ENCODE measurements at places on chromosomes 12 and 14. TPM values are rescaled to one million over a fixed set of nuclear protein-coding genes. Genes with fewer than 3 reads are reported as not detected.

The B4GALNT1 gene
- total RNA-seq: 25.5 TPM

The SYNDIG1L gene
- total RNA-seq: not detected

The CRIP1 gene
- 6.9 TPM for total RNA-seq

The CCDC38 gene
- total RNA-seq: not detected

DNA sequence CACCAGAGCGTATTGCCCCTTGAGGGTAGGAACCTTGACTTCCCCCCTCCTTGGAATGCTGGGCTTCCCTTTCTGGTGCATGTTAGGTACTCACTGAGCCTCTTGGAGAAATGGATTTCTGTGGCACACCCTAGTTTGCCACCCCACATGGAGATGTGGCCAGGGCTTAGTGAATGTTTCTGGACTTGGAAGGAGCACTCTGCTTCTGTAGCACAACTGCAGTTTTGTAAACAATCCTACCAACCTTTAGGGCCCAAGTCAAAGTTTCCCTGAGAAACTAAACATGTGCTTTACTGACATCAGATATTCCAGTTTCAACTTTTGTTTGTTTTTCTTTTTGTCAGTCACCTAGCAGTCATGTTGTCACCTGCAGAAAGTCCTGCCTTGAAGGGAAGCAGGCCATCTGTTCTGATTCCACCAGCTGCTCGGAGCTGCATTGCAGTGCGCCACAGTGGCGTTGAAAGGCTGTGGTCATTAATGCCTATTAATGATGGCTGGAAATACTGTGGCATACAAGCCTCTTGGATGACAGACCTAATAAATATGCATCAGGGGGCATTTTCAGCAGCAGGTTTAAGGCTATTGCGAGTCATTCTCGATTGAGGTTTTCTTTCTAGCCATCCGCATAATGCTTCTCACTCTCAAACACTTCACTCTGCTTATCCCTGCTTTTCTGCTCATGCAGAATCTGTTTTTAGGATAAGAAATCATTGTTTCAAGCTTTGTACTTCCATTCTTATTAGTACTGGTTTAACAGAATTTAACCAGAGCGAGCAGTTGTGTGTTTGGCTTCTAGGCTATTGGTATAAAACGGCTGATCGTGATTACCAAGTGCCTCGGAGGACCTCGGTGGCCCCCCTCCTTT is 7.8 kb downstream of the PELI2 start:
- H3K27ac ChIP-seq: no peak overlapping the region
- H3K4me3 ChIP-seq: no peak overlapping the region
- no peaks in the 10 kb centered on the region for H3K36me3 ChIP-seq
- H3K27me3 ChIP-seq: no peaks in the 10 kb centered on the region
- H3K4me1 ChIP-seq: peaks cover 9% of the 10 kb centered on the region

GRCh38 chr12:58787021-58787760 is 133.1 kb downstream of the LRIG3 start:
- no peak overlapping the region for H3K27ac ChIP-seq
- H3K4me1 ChIP-seq: no peaks in the 10 kb centered on the region
- H3K36me3 ChIP-seq: no peaks in the 10 kb centered on the region
- DNase-seq: no peak
- no peaks in the 10 kb centered on the region for H3K27me3 ChIP-seq

DNA sequence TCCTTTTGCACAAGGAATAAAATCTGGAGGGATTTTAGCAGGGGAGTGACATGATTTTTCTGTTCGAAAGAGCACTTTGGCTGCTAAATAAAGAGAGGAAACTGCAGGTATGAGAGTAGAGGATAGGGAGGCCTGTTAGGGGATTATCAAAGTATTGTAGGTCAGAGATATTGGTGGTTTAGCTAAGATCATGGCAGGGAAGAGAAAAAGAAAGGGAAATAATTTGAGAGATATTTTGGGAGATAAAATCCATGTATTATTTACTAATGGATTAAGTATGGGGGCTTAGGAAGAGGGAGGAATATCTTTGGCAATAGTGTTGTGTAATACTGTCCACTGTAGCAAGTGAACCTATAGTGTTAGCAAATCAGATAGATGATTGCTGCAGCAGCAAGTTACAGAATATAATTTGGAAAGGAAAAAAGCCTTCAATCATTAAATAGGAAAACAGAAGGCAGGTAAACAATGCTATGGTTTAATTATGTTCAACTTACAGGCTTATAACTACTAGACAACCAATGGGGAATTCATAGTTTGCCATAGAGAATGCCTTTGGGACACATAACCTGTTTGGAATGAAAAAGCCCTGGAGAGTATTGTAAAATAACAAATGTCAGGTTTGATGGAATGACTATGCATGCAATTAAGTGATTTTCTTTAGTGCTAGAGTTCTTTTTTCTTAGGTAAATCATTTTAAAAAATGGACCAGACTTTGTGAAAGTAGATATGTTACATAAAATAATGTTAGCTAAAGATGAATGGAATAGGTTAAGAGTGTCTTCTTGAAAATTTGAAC is 50.5 kb downstream of the ADIPOR2 start:
- H3K27me3 ChIP-seq: no peaks in the 10 kb centered on the region
- no peaks in the 10 kb centered on the region for H3K36me3 ChIP-seq
- peak overlapping the region; percentile 76 for H3K27ac ChIP-seq
- no peak for DNase-seq
- H3K4me3 ChIP-seq: no peak overlapping the region

DNA sequence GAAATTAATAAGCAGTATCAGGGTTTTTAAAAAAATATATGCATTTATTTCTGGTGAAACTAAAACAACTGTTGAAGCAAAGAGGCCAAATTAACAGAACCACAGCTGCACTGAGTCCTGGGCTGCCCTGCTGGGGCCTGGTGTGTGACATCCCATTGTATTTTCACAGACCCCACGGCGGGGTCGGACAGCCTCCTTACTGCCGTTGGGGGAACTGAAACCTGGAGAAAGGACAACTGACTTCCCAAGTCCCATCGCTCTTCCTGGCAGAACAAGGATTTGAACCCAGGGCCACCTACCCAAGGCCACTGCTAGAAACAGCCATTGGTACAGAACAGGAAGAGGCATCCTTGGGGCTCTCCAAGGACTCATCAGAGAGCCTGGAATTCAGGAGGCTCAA is 114.8 kb upstream of the SFSWAP start:
- H3K36me3 ChIP-seq: no peaks in the 10 kb centered on the region
- H3K4me1 ChIP-seq: no peaks in the 10 kb centered on the region
- DNase-seq: no peak
- no peak overlapping the region for H3K4me3 ChIP-seq

GRCh38 chr12:100899301-100899700 is 104.7 kb downstream of the ANO4 start:
- no peaks in the 10 kb centered on the region for H3K27me3 ChIP-seq
- no peak overlapping the region for H3K4me3 ChIP-seq
- no peaks in the 10 kb centered on the region for H3K4me1 ChIP-seq

DNA sequence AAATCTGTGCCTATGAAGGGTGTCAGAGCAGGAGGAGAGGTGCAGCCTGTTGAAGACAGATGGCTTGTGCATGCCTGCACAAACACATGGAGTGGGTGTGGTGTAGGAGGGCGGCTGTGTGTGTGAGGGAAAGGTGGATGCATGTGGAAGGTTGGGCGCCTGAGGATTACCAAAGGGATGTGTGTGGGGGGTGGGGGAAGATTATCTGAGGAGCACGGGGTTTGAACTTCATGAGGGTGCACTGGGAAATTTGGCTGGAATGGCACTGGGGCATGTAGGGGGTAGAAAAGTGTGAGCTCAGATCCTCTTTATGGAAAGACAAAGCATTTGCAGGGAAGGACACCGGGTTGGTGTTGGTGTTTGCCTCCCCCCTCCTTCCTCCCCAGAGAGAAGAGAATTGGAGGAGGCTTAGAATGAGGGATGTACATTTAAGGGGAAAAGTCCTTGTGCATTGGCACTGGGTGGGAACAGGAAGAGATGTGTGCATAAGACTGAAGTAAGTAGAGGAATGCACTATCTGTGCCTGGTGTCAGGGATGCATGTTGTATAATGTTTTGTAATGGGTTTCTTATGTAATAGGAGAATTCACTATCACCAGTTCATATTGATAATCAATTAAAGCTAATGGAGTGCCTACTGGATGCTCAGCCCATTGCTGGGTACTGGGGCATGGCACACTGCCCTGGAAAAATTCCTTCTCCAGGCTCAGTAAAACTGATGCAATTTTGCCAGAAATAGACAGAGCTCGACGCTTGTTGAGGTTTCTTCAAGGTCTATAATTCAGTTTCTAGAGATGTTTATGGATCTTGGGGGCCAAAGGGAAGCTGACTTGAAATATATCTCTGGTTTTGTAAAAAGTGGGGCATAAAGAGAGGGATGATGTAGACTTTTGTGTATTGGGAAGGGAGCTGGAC is 3.0 kb downstream of the NTF3 start:
- H3K27me3 ChIP-seq: peaks cover 2% of the 10 kb centered on the region
- no peak overlapping the region for H3K27ac ChIP-seq
- DNase-seq: no peak
- no peak overlapping the region for H3K4me3 ChIP-seq

- H3K27ac ChIP-seq: peak overlapping the region; percentile 93
- peaks cover 7% of the 10 kb centered on the region for H3K36me3 ChIP-seq
- H3K4me3 ChIP-seq: peak overlapping the region; percentile 97
- H3K27me3 ChIP-seq: no peaks in the 10 kb centered on the region
- H3K4me1 ChIP-seq: peaks cover 30% of the 10 kb centered on the region
Observed at GRCh38 chr12:76084863-76085519, 506 bp upstream of the NAP1L1 start.

DNA sequence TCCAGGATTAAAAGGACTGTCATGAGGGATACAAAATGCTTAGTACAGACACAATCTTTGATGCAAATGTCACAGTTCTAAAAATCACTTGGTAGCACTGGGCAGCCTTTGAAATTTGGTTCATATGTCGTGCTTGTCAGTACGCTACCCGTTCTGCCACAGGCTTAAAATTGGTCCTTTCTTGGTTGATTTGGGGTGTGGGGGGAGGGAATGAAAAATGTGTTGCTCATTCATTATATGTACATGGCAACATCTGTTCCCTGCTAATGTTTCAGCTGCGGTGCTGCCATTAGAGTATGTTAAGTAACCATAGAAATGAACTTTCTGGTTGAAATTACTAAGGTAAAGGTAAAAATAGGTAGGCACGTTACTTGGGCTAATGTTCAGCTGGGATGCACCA is 155.4 kb upstream of the ARHGAP5 start:
- no peaks in the 10 kb centered on the region for H3K27me3 ChIP-seq
- H3K4me1 ChIP-seq: peaks cover 11% of the 10 kb centered on the region
- H3K36me3 ChIP-seq: no peaks in the 10 kb centered on the region
- no peak overlapping the region for H3K27ac ChIP-seq

GRCh38 chr14:97028382-97028781 is 231.2 kb downstream of the VRK1 start:
- no peak overlapping the region for H3K27ac ChIP-seq
- no peaks in the 10 kb centered on the region for H3K4me1 ChIP-seq
- H3K4me3 ChIP-seq: no peak overlapping the region

DNA sequence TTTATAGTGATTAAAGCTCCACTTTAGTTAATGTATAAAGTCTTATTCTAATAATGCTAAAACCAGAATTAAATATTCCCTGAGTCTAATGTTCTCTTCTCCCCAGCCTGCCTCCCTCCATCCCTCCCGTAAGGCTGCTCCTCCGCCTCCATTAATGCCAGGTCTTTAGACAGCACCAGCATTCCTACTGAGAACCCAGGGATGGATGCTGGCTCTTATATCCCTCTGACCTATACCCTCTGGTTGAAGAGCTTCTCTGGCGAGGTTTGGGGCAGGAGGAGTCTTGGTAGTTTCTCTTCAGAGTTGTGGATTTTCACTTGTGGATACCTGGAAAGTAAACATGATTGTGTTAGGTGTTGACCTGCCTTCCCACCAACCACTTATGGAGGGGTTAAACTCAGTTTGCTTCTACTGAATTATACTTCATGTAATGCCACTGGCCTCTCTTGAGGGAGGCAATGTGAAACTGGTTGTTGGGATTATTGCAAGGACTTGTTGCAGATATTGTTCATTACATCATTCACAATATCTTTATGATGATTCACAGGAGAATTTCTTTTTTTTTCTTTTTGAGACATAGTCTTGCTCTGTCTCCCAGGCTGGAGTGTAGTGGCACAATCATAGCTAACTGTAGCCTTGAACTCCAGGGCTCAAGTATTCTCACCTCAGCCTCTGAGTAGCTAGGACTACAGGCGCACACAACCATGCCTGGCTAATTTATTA is 11.1 kb upstream of the SMAGP start:
- H3K27me3 ChIP-seq: no peaks in the 10 kb centered on the region
- DNase-seq: no peak
- no peaks in the 10 kb centered on the region for H3K36me3 ChIP-seq

DNA sequence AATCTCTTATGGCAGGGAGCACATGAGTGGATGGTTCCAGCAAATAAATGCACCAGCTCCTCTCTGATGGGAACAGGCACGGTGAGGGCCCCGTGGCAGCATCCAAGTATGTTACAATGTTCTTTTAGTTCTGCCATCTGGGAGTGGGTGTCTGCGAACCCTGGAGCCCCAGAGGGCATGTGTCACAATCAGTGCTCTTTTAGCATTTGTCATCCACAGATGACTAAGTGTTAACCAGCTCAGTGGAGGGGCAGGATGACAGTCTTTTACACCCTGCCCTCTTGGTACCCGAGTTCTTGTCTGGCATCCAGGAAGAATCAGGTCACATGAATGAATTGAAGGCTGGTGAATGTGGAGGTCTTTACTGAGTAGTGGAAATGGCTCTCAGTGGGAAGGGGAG is 560.4 kb upstream of the FLRT2 start:
- DNase-seq: no peak
- no peak overlapping the region for H3K27ac ChIP-seq
- no peak overlapping the region for H3K4me3 ChIP-seq
- H3K4me1 ChIP-seq: no peaks in the 10 kb centered on the region
- H3K27me3 ChIP-seq: no peaks in the 10 kb centered on the region
- H3K36me3 ChIP-seq: no peaks in the 10 kb centered on the region

- H3K27ac ChIP-seq: no peak overlapping the region
- no peak overlapping the region for H3K4me3 ChIP-seq
- H3K27me3 ChIP-seq: no peaks in the 10 kb centered on the region
- DNase-seq: no peak
- no peaks in the 10 kb centered on the region for H3K4me1 ChIP-seq
- no peaks in the 10 kb centered on the region for H3K36me3 ChIP-seq
Observed at GRCh38 chr12:132236129-132236929, 92.1 kb downstream of the NOC4L start.

- no peaks in the 10 kb centered on the region for H3K27me3 ChIP-seq
- H3K27ac ChIP-seq: no peak overlapping the region
- no peak overlapping the region for H3K4me3 ChIP-seq
- no peak for DNase-seq
- H3K36me3 ChIP-seq: no peaks in the 10 kb centered on the region
Observed at GRCh38 chr12:13124656-13125505, 21.4 kb upstream of the GSG1 start.

DNA sequence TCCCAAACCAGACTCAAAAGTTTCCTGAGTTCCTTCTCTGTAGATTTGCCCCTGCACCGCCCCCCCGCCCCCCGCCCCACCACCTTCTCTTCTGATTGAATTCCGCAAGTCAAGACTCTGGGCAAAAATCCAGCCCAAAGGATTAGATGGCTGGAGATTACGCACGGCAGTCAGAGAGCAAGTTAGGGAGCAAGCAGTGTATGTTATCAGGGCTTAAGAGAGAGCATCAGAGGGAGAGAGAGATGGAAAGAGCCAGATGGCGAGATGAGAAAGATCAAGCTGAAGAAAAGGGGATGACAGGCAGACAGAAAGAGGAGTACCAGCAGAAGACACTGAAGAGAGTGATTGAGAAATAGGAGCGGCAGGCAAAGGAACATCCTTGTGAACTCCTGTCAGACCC is 13.9 kb upstream of the ANKRD33 start:
- no peak overlapping the region for H3K4me3 ChIP-seq
- H3K4me1 ChIP-seq: no peaks in the 10 kb centered on the region
- peaks cover 1% of the 10 kb centered on the region for H3K27me3 ChIP-seq
- no peak for DNase-seq

GRCh38 chr12:116325336-116325664 is 47.8 kb upstream of the MED13L start:
- H3K4me1 ChIP-seq: peaks cover 8% of the 10 kb centered on the region
- H3K36me3 ChIP-seq: no peaks in the 10 kb centered on the region
- DNase-seq: no peak
- no peak overlapping the region for H3K27ac ChIP-seq
- H3K27me3 ChIP-seq: no peaks in the 10 kb centered on the region
- H3K4me3 ChIP-seq: no peak overlapping the region
